Stimulated activated CD8-positive, alpha-beta memory T cell treated with anti-CD3 and anti-CD28 coated beads, Interleukin-7, amount 100 ng/mL, for 4 hours (primary cell): ENCODE measurements at places on chromosomes 1 and 21.
A peak's percentile ranks its signal among the peaks of the same experiment; 100 is the strongest.

DNA sequence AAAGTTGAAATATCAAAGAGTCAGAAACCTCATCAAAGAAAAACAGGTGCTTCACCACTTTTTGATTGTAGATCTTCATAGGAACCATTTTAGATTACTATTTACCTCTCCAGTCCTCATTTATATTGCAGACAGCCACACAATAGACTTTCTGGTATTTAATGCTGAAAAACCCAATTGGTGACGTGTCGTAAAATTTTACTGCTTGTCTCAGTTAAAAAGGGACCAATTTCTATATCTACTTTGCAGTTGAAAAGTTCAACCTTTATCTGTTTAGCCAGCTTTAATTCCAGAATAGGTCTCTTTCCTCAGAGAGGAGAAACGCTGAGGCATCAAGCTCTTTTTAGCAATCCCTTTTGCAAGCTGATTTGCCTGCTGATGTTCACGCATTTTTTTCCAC lies 1722.4 kb downstream of the PLA2G4A start:
- no peak for DNase-seq

DNA sequence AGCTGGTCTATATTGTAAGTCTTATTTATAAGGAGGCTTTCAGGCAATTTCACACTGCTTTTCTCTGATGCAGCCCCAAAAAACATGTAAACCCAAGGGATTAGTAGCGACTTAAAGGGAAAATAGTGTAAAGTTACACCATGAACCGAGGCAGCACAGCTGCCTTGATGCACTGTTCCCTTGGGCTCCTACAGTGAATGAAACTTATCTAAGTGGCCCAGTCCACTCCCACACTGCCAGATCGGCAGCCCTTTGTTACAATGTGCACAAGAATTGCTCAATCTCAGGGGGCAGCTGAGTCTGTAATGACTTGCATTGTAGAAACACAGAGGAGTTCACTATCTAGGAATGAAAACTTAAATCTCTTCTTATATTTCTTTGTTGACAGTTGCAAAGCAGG lies 120.8 kb upstream of the ADGRL2 start:
- no peak for DNase-seq

DNA sequence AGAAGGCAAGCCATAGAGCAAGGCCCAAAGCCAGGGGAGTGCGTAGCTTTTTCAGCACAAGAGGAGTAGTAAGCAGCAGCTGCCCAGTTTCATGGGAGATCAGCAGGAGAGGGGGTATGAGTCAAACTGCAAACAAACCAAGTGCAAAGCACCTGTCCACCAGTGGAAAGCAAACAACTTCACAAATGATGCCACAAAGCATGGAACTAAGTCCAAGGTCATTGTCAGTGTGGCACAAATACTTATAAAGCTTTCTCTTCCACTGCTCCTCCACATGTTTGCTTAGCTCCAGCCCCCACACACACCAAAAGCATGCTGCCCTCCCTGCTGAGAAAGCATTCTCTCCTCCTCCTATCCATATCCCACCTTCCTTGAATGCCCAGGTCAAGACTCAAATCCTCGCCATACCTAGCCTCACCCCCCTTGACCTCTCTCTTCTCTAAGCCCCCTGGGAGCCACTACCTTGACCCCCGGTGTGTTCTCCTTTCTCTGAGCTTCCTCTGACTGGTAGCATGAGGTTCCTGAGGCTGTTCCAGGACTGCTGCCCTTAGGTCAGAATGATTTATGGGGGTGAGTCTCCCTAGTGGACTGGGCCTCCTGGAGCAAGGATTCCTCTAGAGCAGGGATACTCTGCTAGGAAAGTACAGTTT lies 70.4 kb downstream of the DMAP1 start:
- DNase-seq, result no peak

- DNase-seq, result no peak
Observed at GRCh38 chr21:28280611-28281010, 712.1 kb downstream of the LTN1 start.

- no peak for DNase-seq
Observed at GRCh38 chr1:47624531-47624930, 186.7 kb downstream of the FOXD2 start.

GRCh38 chr1:23619299-23620188 lies 60.2 kb upstream of the ID3 start:
- DNase-seq, result peak; percentile 83

- DNase-seq, result no peak
Observed at GRCh38 chr1:61450454-61450853, 274.5 kb downstream of the TM2D1 start.
